ENCODE measurements at places on chromosomes 11 and 22.

GRCh38 chr11:2574553-2575535 lies 125.0 kb downstream of the KCNQ1OT1 start:
- DNase-seq: no peak

GRCh38 chr22:46046299-46046685 lies 69.3 kb upstream of the WNT7B start:
- DNase-seq: no peak

DNA sequence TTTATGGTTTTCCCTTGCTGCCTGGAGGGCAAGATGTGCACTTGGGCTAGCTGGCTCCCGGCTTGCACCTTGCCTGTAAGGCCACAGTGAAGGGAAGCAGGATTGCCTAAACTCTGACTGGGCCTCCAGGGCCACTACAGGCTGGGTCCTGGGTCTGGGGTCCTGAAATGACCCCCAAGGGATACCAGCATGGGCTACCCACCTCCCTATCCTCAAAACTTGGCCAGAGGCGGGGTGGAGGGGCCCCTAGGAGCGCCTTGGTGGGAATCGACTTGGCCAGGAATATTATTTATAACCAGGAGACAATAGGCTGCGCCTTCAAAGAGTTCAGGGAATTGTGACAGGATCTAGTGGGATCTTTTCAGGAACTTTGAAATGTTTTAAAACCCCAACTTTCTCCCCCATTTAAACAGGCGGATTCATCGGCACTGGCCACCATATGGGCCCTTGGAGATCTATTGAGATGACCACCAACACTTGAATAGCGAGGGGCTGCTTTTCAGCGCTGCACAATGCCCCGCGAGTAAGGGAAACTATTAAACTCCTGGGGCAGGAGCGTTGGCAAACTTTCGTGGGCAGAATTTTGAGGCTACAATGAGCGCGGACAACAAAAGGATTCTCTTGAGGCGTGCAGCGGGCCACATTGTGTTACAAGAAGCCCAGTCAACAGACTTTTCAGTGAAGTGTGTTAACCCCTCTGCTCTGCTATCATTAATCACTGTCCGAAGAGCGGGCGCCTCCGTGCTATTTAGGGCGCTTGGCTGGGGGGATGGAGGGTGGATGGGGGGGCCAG lies 15.2 kb downstream of the PAX6 start:
- DNase-seq: no peak

GRCh38 chr22:40215266-40215665 lies 37.5 kb downstream of the TNRC6B start:
- DNase-seq: no peak

- DNase-seq: peak; percentile 74
These were observed at the start of gene RBFOX2 for GRCh38 chr22:36028646-36029405. Gene RBFOX2 (minus strand): TSS chr22:36028824. CDS start chr22:36028425, 399 bp downstream.

DNA sequence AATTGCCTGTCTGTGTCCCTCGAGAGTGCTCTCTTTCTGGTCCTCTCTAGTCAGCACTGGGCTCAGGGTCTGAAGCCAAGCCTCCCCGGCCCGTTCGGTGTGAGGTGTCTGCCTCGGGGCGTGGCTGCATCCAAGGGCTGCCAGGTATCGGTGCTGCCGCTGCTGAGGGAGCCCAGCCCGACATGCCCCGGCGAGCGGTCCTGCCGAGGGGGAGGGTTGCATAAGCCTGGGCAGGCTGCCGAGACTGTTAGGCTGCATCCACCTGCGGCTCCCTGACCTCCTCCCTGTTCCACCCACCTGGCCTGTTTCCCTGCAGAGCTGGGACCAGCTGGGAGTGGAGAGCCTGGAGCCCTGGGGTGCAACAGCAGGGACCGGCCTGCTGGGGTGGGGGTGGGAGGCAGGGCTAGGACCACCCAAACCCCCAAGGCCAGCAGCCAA lies 6.3 kb downstream of the OVOL1 start:
- no peak for DNase-seq

Measured in CD8-positive, alpha-beta T cell (primary cell).